Activated CD4-positive, alpha-beta T cell treated with anti-CD3 and anti-CD28 coated beads for 24 hours (primary cell): ENCODE measurements at places on chromosomes 7 and 10.

GRCh38 chr10:73743327-73743904, 756 bp upstream of the SEC24C start:
- no peak for DNase-seq

GRCh38 chr7:157483971-157484410, 147.2 kb downstream of the DNAJB6 start:
- no peak for DNase-seq

GRCh38 chr10:62582804-62583208, 208.6 kb downstream of the ZNF365 start:
- DNase-seq = no peak

DNA sequence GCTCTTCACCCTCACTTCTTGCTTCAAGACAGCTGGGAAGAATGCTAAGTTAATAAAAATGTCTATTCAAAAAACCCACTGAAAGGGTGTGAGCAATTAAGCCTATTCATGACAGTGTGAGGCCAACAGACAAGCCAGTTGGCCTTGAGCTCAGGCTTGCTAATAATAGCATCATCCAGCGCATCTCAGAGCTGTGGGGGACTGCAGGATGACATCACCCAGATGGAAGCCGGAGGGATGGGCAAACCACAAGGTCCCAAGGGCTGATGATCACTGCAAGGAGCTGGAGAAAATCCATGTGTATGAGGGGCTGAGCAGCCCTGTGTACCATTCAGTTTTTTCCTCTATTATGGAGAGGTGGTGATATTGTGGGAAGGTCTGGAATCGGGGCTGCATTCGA, 770.4 kb downstream of the TNS3 start:
- DNase-seq = no peak

DNA sequence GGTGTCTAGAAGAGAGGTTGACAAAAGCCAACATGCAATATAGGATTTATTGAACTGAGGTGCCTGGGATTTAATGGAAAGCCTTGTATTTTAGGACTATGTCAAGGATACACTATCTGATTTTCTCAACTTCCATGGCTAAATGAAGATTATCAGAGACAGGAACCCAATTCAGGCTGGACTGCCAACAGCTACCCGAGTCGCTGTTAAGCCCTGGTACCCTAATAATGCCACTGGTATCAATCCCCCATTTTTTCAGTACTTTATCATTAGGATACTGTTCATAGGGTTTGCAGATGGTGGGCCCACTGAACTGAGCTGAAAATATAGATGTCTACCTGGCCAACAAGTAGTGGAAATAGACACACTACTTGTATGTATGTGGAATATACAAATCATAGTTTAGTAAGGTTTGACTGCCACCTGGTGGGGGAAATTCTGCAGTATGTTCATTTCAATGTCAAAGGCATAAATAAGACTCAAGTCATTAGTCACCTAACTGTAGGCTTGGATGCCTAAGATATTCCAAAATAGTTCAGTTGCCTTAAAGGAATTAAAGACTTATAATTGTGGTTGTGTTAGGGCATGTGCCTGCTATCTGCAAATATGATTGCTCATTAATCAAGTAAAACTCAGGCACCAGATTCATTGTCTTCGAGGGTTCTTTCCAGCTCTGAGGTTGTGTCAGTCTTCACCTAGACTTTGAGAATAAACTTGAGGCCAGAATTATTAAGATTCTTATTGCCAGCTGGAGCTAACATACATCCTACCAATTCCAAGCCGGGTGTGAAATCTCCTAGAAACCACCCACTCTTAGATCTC, 34.1 kb upstream of the NOBOX start:
- DNase-seq = peak; percentile 10

GRCh38 chr7:118478236-118478635, 253.7 kb downstream of the ANKRD7 start:
- DNase-seq = no peak

DNA sequence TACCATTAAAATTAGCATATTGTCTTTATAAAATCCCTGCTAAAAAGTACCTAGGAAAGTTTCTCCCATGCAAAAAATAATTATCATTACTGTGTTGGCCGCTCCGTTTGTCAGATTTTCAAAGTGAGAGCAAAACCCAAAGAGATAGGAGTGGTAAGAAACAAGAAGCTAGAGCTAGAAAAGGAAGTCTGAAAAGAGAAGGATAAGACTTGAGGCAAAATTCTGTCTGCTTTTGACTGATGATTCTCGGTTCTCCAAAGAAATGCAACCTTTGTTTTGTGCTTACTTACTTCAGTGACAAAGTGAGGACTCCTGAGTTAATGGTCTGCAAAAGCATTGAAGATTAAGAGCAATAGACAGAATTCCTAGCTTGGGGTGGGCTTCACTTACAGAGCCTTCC, 33.3 kb upstream of the CAPZA2 start:
- DNase-seq = no peak

DNA sequence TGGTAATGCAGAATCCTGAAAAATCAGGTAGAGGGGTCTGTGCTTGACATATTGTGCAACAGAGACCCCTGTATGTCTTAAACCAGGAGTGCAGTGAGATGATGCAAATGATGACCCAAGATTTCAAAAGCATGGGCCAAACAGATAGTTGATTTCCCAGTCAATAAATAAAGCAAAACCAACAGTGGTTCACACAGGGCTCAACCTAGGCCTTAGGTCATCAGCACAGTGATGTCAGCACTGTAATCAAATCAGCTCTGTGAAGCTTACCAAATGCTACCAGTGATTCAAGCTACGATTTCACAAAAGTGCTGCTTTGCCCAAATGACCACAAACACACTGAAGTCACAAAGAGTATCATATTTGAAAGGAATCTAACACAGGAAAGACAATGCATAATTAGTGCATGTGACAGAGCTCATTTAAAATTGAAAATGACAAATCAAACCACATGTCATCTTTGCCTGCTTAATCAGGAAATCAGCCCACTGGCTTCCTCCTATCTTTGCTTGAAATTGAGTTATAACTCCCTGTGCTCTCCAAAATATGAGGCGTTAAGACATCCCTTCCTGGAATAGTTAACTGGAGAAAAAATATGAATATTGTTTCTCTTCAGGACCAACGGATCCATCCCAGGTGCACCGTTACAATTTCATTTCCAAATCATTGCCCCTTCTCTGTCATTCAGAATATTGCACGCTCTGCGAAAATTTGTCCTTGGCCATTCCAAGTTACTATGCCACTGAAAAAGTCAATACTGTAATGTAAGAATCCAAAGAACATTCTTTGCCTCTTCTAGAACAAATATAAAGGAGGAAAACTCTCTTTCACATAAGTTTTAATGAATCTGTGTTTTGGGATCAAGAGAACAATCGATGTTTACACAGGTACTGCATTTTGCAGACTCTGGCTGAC, 41.9 kb upstream of the ASL start:
- DNase-seq = no peak

- DNase-seq = no peak
Measured at GRCh38 chr10:62839590-62839989, 23.4 kb upstream of the EGR2 start.

DNA sequence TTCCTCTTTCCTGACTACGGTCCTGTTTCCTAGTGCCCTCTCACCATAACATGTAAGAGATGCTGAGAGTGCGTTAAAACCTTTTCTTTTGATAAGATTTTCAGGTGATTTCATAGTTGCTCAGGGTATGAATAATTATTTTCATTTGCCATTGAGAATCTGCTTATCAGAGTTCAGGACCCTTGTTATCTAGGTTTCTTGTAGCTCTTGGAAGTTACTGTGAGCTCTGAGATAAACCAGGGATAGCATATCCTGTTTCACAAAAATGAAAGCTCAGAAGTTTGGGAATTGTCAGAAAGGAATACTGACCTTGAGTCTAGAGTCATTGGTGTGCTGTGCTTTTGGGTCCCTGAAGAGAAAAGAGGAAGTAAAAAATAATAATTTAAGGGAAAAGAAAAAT, 76.8 kb upstream of the PRKG1 start:
- no peak for DNase-seq

- peak; percentile 1 for DNase-seq
Measured at GRCh38 chr7:69739190-69739589, 140.9 kb downstream of the AUTS2 start.

DNA sequence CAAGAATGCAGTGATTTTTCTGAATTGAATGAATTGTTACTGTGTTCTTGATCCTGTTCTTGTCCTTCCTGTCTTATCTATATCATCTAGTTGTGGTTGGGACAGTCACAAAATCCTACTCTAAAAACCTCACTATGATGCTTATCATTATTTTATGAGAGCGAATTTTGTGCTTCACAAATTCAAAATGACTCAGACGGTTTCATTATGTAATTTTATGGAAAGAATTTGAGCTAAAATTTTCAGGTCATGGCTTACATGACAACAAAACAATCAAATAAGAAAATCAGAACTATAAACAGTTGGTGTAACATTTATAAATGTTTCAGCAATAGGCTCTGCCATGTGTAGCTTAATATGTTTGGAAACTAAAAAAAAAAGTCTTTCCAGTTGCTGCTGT, 6.9 kb downstream of the PRKAR2B start:
- DNase-seq = no peak

DNA sequence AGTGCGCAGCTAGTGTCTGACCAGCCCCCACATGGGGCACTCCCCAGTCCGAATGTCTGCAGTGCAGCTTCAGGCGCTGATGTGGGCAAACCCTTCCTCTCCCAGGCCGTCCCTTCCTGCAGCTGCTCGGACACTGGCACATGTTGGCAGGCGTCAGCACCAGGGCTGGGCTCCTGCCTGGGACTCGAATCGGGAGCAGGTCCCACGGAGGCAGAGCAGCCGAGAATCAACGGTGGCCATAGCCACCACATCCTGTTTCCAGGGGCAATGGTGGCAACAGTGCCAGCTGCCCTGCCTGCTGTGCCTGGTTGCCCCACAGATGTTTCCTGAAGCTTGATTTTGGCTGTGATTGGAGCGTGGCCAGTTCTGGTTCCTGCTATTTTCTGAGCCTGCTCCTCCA, 65.8 kb downstream of the MGMT start:
- no peak for DNase-seq
